ENCODE measurements at places on chromosomes 3 and 15. TPM values are rescaled to one million over a fixed set of nuclear protein-coding genes. Genes with fewer than 3 reads are reported as not detected.

The SEMA7A gene
- 30.4 TPM for total RNA-seq

The CEP152 gene
- total RNA-seq, result 4.3 TPM

The TF gene
- total RNA-seq, result 0.88 TPM

The MCTP2 gene
- 16.3 TPM for total RNA-seq

The PARP6 gene
- total RNA-seq, result 43.4 TPM

The MOBP gene
- not detected for total RNA-seq

The PIGZ gene
- 2.9 TPM for total RNA-seq

The MINAR1 gene
- 2.5 TPM for total RNA-seq

The GOLGA6L10 gene
- 1.4 TPM for total RNA-seq

The CHL1 gene
- 3.6 TPM for total RNA-seq

The GABRR3 gene
- not detected for total RNA-seq

The BOC gene
- total RNA-seq, result 29.2 TPM

The ADGRG7 gene
- total RNA-seq, result not detected

The SH2D7 gene
- not detected for total RNA-seq

The RPL39L gene
- 9.1 TPM for total RNA-seq

The AP4E1 gene
- 23.3 TPM for total RNA-seq

The MYEF2 gene
- total RNA-seq, result 0.88 TPM

The CTXND1 gene
- not detected for total RNA-seq
